Activated CD4-positive, alpha-beta T cell treated with anti-CD3 and anti-CD28 coated beads for 4 hours (primary cell): ENCODE measurements at places on chromosomes 6 and 20.

GRCh38 chr6:131787766-131788712 is 19.8 kb upstream of the ENPP1 start:
- no peak for DNase-seq

GRCh38 chr6:107691062-107691751 is 132.9 kb downstream of the SCML4 start:
- DNase-seq = no peak

DNA sequence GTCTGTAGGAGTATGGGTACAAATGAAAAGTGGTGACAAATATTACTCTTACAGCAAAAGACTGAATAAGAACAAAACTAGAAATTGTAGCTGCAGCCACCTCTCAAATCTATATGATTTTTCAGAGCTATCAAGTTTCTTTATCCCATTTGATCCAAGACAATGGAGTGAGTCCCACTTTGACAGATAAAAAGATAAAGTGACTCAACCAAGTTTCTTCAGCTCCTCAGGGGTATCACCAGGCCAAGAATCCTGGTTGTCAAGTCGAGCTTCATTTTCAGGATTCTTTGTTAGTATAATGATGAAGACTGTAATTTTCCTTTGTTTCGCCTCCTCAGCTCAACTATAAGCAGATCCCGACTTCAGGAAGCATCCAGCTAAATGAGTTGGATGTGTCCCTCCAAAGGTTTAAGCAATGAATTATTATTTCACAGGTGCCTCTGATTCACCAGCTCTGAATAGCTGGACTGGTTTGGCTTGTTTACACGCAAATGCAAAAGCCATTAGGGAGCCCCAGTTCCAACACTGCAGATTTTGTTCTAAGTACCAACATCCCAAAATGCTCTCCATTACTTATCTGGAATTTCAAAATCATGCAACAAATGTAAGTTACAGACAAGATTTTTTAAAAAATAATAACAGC is 238.9 kb downstream of the MAFB start:
- no peak for DNase-seq

DNA sequence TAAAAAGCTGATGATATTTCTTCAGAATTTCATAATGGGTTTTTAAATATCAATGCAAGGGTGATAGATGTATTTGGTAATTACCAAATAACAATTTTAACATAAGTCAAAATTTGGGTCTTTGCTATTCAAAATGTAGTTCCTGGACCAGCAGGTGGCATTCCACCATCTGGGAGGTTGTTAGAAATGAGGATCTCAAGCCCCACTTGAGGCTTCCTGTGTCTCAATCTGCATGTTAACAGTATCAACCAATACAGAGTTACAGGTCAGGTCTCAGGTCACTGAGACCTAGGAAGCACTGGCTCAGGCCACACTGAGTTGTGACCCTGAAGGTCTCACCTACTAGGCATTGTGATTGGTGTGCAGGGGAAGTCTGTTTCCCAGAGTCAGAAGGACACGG is 57.2 kb upstream of the MTRF1L start:
- DNase-seq = no peak

DNA sequence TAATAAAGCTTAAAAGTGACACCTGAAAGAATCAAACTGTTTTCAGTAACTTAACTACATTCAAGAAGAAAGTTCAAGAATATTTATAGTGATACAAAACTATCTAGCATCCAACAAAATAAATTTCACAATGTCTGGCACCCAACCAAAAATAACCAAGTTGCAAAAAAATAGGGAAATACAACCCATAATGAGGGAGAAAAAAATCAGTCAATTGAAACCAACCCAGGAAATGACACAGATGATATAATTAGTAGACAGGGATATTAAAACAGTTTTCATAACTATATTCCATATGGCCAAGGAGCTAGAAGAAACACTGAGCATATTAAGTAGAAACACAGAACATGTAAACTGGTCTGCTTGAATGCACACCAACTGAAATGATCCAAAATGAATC is 120.2 kb upstream of the BEND3 start:
- DNase-seq = no peak

GRCh38 chr6:139748353-139749146 is 374.1 kb upstream of the CITED2 start:
- no peak for DNase-seq

DNA sequence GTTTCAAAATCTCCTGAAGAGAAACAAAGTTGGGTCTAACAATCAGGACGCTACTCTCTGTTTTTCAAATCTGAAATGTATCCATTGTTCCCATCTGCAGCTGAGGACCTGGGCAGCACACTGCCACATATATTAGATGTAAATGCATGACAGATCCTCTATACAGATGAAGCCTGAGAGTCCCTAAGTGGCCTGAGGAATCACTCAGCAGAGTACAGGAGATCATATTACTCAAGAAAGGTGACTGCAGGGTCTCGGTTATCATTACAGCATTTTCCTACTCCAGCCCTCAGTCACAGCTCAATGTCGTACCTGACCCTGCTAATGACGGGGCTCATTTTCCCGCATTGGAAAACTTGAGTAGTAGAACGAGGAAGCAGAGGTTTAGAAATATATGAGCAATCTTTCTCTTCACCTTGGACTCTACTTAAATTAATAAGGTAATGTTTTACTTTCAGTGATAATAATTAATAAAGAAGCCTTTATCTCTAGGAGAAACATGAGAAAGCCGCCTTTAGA is 256.2 kb upstream of the IRAK1BP1 start:
- no peak for DNase-seq

GRCh38 chr6:107118976-107119375 is 3.7 kb upstream of the BEND3 start:
- no peak for DNase-seq

- no peak for DNase-seq
These were observed 468.0 kb upstream of the GJE1 start for GRCh38 chr6:141664744-141665143.

DNA sequence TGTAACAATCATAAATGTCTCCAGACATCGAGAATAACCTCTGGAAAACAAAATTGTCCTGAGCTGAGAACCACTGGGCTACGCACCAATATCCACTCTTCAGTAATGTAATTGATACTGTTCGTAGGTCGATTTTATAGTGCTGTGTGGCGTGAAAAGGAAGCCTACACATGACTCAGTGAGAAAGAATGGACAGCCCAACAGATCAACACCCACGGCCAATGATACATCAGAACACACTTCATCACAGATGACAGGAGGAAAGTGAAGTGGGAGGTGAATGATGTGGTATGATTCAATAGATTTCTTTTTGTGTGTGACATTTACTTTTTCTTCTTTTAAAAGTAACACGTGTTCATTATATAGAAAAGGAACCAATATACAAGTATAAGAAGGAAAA is 93.5 kb downstream of the RPS12 start:
- DNase-seq = no peak

DNA sequence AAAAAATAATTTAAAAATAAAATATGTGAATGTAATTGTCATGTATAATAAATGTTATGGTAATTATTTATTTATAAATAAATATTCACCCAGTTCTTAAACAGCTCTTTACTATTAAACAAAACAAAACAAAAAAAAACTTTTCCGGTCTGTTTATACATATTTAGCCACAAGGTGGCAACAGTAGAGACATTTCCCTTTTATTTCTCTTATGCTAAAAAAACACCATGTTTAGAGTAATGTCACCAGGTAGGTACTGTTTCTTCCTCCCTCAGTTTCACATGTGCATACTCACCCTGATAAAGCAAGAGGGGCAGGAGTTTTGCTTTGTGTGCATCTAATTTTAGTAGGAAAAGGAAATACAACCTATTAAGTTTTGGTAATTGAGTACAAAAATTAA is 610.4 kb upstream of the IMPG1 start:
- no peak for DNase-seq

DNA sequence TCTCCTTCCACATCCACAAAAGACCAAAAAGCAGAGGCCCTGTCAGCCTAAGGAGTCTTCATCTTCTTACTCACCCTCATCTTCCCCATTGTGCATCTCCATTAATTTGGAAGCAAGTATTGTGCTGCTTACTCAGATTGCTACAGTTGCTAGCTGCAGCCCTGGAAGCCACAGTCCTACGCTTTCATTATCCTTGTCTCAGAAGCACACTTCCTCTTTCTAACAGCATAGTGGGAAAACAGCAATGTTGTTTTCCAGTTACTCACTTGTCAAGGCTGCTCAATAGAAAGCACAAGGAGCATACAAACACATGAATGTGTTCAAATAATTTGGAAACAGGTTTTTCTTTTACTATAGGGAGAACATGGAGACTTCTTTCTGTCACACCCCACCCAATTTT is 76.6 kb upstream of the RBM24 start:
- no peak for DNase-seq

- no peak for DNase-seq
These were observed 80.4 kb upstream of the RIPOR2 start for GRCh38 chr6:25016014-25016720.

GRCh38 chr6:43644940-43645612 is at the start of gene RSPH9:
TSS of gene RSPH9 (plus strand) at chr6:43645036. CDS start at chr6:43645099, 63 bp downstream.
- peak; percentile 65 for DNase-seq

GRCh38 chr6:120938876-120939472 is 395.3 kb downstream of the TBC1D32 start:
- DNase-seq = no peak

DNA sequence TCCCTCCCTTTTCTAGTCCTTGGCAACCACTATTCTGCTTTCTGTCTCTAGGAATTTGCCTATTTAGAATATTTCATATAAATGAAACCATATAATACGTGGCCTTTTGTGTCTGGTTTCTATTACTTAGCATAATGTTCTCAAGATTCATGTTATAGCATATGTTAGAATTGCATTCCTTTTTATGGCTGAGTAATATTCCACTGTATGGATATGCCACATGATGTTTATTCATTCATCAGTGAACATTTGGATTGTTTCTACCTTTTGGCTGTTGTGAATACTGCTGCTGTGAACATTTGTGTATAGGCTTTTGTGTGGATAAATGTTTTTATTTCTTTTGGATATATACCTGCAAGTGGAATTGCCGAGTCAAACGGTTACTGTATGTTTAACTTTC is 7.1 kb downstream of the SLC9A8 start:
- no peak for DNase-seq

- DNase-seq = no peak
These were observed 45.4 kb downstream of the CEP162 start for GRCh38 chr6:84182001-84182400.

DNA sequence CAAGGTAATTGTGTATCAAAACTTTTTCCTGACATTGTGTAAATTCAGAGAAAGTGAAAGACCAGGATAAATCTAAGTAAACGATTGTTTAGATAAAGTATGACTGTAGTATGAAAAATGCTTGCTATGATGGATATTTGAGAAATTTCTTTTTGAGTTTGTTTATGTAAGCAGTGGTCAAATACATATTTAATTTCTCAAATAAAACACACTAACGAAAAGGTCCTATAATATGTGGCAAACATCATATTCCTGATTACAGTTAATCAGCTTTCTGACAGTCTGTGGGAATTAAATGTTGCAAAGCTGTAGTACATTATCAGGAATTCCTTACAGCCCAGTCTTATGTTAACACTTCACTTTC is 636.9 kb downstream of the MMUT start:
- no peak for DNase-seq

DNA sequence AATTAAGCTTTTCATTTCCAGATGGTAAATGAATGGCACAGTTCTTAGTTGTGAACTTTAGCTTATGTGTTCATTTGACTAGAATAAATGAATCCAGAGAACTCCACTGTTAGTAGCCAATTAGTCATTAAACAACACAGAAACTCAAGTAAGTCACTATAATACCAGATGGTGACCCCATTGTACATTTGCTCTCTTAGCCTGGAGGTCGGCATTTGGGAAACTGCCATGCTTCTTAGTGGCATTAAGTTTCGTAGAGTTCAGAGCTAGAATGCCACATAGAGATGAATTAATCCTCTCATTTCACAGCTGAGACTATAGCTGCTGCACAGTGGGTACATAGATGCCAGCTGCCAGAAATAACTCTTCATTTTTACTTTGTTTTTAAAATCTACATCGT is 10.8 kb upstream of the DTNBP1 start:
- no peak for DNase-seq

GRCh38 chr6:110360676-110361075 is 2.5 kb upstream of the METTL24 start:
- no peak for DNase-seq

DNA sequence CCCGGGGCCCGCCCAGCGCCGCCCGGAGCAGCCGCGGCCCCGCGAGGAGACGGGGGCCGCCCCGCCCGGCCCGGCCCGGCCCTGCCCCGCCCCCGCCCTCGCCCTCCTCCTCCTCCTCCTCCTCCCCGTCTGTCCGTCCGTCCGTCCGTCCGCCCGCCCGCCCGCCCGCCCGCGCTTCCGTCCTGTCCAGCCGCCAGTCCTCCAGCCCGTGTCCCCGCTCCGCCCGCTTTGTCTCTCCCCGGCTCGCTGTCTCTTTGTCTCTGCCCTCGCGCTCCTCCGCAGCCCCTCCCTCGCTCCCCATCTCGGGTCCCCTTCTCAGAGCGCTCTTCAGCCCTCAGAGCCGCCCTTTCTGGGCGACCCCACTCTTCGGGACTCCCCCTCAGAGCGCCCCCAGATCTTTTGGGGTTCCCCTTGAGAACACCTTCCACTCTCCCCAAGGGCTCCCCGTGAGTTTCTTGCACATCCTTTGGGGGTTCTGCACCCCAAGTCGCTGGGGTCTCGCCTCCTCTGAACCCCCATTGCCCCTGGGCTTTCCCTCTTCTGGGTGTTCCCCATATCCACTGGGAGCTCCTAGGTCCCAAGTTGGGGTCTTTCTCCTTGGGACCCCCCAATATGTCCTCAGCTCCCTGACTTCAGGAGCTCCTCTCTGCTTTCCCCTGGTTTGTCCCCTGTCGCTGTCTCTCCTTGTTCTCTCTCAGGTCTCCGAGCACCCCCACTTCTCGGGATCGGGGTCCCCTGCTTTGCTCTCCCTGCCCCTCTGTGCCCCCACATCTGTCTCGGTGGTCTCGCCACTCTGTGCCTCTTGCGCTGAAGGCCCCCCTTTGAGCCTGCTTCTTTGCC is 79.5 kb upstream of the MYL9 start:
- DNase-seq = peak; percentile 29

- no peak for DNase-seq
These were observed 29.4 kb downstream of the TNXB start for GRCh38 chr6:32079566-32080290.

DNA sequence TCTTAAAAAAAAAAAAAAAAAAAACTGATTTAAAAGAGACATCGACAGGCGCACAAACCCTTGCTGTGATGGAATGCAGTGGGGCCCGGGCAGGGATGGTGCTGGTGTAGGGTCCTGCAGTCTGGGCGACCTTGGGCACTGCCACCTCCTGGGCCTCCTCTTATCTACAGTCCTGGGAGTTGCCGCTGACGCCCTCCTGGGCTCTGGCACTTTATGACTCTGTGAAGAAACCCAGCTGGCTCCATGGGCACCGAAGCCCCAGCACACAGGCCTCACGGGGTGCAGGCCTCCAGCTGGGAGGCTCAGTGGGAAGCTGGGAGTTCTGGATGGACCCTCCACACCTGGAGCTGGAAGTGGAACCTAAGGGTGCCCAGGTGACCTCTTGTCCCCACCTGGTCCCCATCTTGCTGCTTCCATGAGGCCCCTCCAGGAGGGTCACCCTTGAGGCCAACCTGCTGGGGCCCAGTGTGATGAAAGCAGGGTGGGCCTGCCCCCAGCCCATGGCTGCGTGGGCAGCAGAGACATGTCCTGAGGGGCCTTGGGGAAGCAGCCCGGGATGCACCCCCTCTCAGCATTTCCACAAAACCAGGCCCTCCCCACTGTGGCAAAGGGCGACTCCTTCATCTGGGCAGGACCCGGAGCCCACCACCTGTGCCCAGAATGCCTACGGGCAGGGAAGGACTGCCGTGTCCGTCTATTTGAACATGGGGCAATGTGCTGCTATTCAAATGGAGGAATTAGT is 104.9 kb downstream of the ASXL1 start:
- no peak for DNase-seq
